Vagina (tissue), 2 donors: ENCODE measurements at places on chromosomes 6 and 20. TPM values are rescaled to one million over a fixed set of nuclear protein-coding genes. Genes with fewer than 3 reads are reported as not detected.

The FANCE gene
- total RNA-seq: 10.1 TPM

The APCDD1L gene
- total RNA-seq: 0.98 TPM

The SAPCD1 gene
- total RNA-seq: not detected

The GMPR gene
- total RNA-seq: 2.0 TPM

The GRIK2 gene
- 8.8 TPM for total RNA-seq

The VSTM2L gene
- total RNA-seq: not detected

The SLPI gene
- 431 TPM for total RNA-seq

The HLA-DMB gene
- 10.3 TPM for total RNA-seq

The MCHR2 gene
- not detected for total RNA-seq

The SLC35F1 gene
- total RNA-seq: 2.7 TPM
